ENCODE measurements at places on chromosomes 11 and 22. TPM values are rescaled to one million over a fixed set of nuclear protein-coding genes. Genes with fewer than 3 reads are reported as not detected.

The TBX10 gene
- not detected for total RNA-seq

The SLC6A5 gene
- not detected for total RNA-seq

The CSTPP1 gene
- 21.0 TPM for total RNA-seq

- peak; percentile 83 for DNase-seq
Measured at GRCh38 chr22:31091106-31091975, 10.2 kb downstream of the SMTN start.

- no peak for DNase-seq
Measured at GRCh38 chr22:35484651-35485556, 55.7 kb upstream of the RASD2 start.

DNA sequence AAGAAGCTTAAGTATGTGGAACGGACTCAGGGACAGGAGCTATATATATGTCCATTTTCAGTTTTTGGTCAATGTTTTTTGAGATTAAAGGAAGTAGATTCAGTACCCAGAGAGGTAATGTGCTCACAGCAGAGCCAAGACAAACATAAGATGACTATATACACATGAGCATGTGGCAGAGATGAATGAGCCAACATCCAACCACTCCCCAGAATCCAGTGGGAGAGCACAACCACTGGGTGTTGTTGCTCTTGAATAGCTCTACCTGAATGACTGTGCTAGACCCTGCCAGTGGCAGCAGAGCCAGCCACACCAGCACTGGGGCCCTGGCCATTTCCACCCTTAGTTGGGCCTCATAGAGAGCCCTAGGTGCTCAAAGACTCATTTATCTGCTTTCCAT, 10.7 kb upstream of the SYTL2 start:
- DNase-seq, result no peak

GRCh38 chr11:31641477-31642062, 132.0 kb downstream of the ELP4 start:
- DNase-seq, result peak; percentile 3

DNA sequence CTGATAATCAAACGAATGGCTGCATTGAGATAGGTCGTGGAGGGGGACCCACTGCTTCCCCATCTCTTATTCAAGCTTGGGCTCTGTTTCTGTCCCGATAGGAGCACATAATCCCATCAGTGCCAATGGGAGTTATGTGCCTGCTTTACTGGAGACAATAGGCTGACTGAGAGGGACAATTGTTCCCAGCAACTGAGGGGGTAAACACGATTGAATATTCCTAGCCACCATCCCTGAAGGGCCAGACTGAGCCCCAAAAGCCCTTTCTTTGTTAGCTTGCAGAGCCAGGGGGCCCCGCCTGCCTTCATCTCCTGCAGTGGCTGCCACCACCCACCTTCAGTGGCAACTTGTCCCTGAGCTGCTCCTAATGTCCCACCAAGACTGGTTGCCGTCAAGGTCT, 172.8 kb upstream of the NAV2 start:
- DNase-seq, result no peak

All from H7 (cell line).